ENCODE measurements at places on chromosomes 6 and 20.

- DNase-seq: no peak
Observed at GRCh38 chr6:131061041-131061750, 1.8 kb downstream of the EPB41L2 start.

GRCh38 chr6:134172706-134173365, 120.4 kb upstream of the SLC2A12 start:
- DNase-seq: no peak

- DNase-seq: no peak
Observed at GRCh38 chr20:56343861-56344381, 14.9 kb upstream of the FAM210B start.

- DNase-seq: peak; percentile 7
Observed at GRCh38 chr20:24950836-24951525, 1.9 kb downstream of the CST7 start.

DNA sequence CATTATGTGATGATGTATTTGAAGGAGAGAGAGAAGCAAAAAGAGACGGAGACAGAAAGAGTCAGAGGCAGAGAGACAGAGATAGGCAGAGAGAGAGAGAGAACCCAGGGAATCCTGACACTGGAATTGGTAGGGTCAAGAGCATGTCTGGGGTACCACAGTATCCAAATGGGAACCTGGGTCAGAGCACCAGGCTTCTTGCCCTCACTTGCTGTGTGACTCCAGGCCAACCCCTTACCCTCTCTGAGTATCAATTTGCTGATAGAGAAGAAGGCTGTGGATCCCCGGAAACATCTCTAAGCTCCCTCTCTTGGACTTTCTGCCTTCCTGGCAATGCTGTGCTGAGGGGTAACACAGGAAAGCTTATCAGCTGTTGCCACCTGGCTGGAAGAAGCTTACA, 385.3 kb upstream of the SULF2 start:
- DNase-seq: no peak

- DNase-seq: no peak
Observed at GRCh38 chr6:11214084-11214833, 18.2 kb downstream of the NEDD9 start.

- no peak for DNase-seq
Observed at GRCh38 chr6:40906759-40907158, 132.3 kb downstream of the UNC5CL start.

- no peak for DNase-seq
Observed at GRCh38 chr20:40160097-40160550, 528.9 kb downstream of the MAFB start.

DNA sequence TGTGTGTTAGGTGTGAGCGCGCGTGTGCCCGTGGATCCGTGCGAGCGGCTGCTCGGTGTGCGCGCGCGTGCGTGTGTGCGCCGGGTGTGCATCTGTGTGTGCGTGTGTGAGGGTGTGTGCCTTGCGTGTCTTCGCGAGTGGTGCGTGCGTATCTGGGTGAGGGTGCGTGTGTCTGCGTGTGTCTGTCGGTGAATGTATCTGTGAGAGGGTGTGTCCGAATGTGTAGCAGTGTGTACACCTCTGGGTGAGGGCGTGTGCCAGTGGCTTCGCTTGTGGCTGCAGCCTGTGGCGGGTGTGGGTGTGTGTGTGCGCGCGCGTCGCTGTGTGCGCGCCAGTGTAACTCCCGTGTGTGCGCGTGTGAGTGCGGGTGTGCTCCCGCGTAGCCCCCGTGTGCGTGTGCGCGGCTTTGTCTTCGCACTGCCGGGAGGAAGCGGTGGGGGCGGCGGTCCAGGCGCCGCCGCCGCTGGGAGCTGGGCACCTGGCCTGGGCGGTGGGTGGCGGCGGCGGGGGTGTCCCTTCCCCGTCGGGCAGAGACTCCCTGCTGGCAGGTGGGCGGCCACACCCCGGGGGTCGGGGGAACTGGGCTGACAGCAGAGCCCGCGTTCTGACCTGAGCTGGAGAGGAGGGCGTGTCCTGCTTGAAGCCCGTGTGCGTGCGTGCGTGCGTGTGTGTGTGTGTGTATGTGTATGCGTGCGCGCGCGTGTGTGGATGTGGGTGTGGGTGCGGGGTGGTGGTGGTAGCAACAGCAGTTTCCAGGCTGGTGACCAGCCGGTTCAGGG, 61.3 kb upstream of the EPB41L1 start:
- peak; percentile 69 for DNase-seq

GRCh38 chr6:131000544-131000943, 62.5 kb downstream of the EPB41L2 start:
- DNase-seq: no peak

DNA sequence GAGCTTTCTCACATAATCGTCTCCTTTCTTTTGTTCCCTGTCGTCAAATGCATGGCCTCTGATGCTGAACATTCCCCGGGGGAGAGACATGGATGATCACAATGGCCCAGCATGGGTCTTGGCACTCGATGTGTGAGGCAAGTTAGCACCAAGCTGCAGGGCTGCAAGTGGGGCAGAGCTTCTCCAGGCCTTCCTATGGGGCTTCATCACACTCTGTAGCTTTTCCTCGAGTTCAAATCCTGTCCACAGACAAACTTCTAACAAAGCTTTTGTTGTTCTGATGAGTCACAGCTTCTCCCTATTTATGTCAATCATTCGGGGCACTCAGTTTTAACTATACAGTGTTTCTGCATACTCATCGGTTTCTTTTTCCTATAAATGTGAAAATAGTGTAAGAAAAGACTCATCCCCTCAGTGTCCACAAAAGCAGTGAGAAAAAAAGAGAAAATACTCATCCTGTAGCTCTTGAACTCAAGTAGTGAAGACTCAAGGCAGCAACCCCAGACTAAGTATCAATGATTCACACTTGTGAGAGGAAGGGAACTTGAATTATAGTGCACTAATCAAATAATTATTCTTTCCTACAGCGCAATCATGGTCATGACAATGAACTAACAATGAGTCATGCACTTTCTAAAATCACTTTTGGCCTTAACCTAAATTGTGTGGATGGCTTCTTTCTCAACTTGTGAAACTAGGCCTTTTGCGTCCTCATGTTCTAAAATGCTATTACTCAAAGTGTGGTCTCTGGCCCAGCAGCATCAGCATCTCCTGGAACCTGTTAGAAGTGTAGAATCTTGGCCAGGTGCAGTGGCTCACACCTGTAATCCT, 68.4 kb upstream of the NOX3 start:
- DNase-seq: no peak

GRCh38 chr6:169976301-169977081, 225.1 kb downstream of the ERMARD start:
- peak; percentile 43 for DNase-seq
